ENCODE measurements at places on chromosomes 1 and 21.

DNA sequence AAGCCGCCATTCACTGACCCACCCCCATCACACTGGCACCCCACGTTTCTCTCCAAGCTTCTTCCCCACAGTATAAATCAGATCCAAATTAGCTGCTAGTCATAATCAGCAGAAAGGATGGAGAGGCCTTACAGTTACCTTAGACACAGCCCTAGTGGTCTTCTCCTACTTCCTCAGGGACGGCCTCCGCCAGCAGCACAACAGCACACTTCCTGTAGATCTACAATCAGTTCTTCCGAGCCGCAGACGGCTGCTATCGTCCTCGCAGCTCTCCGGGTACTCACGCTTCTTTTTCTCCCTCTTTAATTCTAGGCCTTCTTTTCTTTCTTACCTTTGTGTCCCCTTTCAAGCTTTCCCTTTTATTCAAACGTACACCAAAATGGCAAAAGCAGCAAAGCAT, 313.5 kb downstream of the SMYD3 start:
- DNase-seq = no peak

GRCh38 chr1:198636391-198636790, 2.4 kb upstream of the PTPRC start:
- no peak for DNase-seq

DNA sequence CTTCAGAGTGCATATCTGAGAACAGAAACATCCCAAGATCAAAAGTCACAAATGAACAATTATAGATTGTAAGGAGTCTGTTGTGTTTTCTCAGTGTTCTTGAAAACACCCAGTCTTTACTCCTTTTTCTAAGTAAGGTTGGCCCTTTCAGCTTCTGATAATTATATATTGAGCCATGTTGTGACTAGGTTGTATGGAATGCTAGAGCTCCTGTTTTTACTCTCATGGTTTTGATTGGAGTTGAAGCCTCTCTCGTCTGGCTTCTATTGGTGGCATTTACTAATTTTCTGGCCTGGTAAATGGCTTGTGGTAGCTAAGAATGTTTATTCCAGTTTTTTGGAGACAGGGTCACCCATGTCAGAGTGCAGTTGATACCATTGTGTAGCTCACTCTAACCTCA, 84.7 kb downstream of the NDUFS5 start:
- no peak for DNase-seq

DNA sequence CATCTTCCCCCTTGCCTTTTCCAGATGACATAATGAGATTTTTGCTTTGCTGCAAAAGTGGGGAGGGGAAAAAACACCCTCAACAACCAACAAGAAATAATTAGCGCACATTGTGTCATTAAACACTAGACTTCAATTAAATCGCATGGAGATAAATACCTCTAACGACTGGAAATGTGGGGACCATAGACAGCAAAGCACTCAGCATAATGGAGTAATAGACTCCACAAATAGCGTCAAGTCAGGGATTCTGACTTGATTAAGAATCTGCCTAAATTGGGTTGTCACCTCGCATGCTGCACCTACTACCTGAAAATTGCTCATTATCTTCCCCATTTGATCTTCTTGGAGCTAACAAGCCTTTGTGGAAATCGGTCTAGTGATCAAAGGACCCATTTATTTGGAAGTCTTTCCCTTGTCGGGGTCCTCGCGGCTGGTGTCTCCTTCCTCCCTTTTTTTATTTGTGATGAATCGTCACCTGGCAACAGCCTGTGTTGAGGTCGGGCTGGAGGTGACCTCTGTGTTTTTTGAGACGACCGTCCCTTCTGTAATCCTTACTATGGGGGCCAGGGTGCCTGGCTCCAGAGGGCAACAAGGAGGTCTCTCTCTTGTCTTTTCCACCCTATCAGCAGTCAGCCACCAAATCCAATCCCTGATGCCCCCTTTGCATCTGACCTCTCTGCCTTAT, 75.3 kb upstream of the IGSF21 start:
- no peak for DNase-seq

GRCh38 chr1:43234267-43234666, 35.5 kb upstream of the TMEM125 start:
- DNase-seq = no peak

GRCh38 chr21:26958788-26959187, 8.1 kb downstream of the ADAMTS5 start:
- no peak for DNase-seq

DNA sequence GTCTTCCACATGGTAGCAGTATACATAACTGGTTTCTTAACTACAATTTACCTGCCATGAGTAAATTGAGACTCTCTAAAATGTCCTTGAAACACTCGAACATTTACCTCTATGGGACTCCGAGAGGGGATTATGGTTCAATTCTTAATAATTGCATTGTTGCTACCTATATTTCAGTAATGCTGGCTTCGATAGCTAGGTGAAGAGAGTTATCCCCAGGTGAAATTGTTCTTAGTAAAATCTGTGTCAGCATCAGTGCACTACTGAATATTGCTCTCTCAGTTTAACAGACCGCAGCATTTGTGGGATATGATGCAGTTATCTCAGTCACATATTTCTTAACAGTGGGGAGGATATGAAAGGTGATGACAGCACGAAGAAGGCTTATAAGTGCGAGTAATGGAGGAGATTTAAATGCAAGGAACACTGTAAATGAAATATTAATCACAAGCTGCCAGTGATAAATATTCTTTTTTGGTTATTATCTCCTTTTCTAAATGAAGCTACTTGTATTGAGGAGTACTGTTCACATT, 801.9 kb downstream of the BRINP3 start:
- no peak for DNase-seq

GRCh38 chr21:41783476-41784180, 16.8 kb upstream of the RIPK4 start:
- DNase-seq = no peak

DNA sequence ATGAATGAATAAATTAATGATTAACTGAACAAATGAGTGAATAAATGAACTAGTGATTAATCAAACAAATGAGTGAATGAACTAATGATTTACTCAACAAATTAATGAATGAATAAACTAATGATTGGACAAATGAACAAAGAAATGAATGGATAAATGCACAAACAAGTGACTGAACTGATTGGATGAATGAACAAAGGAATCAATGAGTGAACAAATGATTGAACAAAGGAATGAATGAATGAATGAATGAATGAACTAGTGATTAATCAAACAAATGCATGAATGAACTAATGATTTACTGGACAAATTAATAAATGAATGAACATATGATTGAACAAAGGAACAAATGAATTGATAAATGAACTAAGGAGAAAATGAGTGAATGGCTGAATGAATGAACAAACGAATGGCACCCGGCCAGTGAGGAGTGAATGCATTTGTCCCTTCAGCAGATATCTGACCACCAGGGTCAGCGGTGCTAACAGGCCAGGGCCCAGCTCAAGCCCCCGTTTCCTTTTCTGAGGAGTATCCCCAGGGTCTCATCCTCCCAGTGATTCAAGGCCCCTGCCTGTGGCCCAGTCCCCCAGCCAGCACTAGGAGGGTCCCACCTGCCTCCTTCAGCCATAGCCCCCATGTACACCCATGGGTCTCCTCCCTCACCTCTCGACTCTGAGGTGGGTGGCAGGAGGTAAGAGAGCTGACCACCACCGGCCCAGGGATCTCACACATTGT, 49.9 kb downstream of the WNT9A start:
- DNase-seq = no peak

DNA sequence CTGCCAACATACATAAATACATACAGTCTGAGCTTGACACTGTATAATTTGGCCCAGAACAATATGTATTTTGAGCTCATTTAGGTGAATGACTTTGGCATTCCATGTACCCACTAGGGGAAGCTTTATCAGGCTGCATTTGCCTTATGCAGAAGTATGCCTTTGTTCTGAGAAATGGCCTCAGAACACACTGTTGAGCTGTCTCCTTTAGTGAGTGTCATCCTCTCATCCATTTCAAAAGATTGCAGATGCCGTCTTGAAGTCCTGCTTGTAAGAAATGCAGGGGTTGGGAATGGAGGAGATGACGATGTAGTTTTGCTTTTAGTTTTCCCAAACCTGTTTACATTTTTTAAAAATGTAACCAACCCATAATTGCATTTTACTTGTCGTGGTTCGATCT, 14.8 kb upstream of the NBL1 start:
- no peak for DNase-seq

DNA sequence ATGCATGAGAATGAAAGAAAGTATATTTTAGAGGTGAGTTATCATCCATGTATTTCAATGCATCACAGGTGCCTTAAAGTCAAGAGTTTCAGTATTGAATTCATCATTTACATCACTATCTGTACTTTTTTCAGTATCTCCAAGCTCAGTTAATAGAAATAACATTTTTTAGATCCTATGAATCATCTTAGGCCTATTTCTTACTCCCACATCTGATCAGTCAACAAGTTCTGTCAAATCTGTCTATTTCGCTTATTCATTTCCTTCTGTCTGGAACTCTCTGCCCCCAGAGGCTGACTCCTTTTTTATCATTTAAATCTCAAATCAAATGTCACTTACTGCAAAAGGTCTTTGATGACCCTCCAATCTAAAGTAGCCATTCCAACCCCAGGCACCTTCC, 295.2 kb downstream of the LRRC7 start:
- DNase-seq = no peak

DNA sequence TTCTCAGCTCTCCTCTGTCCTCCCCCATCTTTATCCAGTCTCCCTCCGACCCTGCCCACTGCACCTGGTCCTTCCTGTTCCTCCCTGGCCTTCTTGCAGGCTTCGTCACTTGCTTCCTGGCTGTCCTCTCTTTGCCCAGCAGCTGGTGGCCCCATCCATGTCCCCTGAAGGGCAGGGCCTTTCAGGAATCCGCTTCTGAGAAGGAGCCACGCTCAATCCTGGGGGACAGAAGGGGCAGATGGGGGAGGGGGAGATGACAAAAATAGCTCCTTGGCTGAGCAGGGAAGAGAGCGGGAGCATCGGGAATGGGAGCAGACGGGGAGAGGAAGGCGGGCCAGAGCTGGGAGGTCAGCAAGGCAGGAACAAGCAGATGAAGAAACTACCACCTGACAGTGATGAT, 40.7 kb downstream of the SLC30A1 start:
- no peak for DNase-seq

DNA sequence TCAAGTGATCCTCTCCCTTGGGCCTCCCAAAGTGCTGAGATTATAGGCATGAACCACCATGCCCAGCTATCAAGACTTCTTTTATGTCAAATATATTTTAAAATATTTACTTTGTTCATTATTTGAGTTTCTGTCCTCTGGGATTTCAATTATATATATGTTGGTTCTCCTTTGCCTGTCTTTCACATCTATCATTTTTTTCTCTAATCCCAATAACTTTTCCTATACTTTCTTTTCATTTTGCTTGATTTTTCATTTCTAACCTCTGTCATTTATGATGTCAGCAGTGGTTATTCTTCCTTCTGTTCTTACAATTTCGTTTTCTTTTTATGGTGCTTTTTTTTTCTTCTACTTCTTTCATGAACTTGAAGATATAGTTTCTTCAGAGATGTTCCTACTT, 47.3 kb downstream of the SLC35F3 start:
- no peak for DNase-seq

- no peak for DNase-seq
Observed at GRCh38 chr1:183279835-183280234, 93.8 kb downstream of the LAMC2 start.

GRCh38 chr1:75539230-75540116, 71.4 kb downstream of the SLC44A5 start:
- no peak for DNase-seq

- no peak for DNase-seq
Observed at GRCh38 chr1:178751046-178751445, 26.0 kb downstream of the RALGPS2 start.

GRCh38 chr1:226485192-226485591, 63.4 kb upstream of the STUM start:
- no peak for DNase-seq

DNA sequence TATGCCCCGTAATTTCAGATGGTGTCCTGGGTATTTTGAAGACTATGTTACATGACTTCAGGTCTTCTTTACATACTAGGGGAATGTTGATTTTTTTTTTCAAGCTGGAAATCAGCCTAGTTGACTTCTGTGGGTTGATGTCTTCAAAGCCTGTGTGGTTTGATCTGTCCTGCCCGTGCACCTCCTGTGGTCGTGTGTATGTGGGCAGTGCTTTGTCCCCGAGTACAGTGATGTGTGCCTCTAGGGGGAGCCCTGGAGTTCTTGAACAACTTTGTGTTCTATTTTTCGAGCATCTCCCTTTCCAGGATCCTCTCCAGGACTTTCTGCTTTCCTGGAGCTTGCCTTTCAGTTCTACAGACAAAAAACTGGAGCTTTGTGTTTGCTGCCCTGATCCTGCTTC, 28.9 kb downstream of the OBSCN start:
- no peak for DNase-seq

GRCh38 chr1:242515555-242515954, 8.9 kb downstream of the PLD5 start:
- no peak for DNase-seq

GRCh38 chr1:63915121-63915520, 141.3 kb downstream of the ROR1 start:
- DNase-seq = no peak

All from activated CD4-positive, alpha-beta T cell treated with anti-CD3 and anti-CD28 coated beads, Interleukin-2, amount 50 U/mL, for 4 hours (primary cell).